ENCODE measurements at places on chromosomes 12 and 14.

DNA sequence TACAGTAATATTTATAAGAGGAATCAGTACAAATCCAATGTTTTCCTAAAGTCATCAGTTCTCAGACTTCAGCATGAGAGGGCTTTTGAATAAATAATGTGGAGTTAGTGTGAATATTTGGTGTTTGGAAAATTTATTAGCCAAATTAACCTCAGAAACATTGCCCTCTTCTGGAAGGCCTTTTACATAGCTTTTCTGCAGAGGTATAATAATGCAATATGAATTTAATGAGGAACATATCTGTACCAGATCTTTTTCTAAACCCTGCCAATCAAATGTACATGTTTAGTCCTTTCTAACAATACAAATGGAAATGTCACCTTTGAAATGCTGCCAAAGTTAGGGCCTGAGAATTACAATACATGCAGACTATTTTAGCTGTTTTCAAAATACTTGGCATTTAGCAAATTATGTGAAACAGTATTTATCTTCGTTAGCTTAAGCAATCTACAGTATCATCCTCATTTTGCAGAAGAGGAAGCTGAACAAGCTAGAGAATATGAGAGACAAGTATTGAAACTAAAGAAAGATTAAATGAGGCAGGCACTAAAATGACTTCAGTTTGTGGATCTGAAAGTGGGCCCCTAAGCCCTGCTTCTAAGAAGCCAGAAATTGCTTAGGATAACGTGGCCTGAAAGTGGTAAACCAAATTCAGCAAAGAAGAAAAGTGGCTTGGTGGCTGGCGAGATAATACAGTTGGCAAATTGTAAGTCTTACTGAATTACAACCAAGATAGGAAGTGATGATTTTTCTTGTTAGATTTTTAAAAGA lies 60.4 kb upstream of the MANSC4 start:
- no peak for DNase-seq

DNA sequence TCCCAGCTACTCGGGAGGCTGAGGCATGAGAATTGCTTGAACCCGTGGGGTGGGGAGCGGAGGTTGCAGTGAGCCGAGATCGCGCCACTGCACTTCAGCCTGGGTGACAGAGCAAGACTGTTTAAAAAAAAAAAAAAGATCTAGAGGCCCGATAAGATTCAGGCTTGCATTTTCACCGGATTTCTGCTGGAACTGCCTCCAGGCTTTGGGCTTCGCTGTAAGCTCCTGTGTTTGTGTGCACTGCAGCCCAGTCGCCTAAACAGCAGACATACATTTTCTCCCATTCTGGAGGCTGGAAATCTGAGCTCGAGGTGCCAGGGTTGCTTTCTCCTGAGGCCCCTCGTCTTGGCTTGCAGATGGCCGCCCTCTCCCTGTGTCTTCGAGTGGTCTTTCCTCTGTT lies 12.2 kb downstream of the BRI3BP start:
- no peak for DNase-seq

GRCh38 chr12:28909291-28909690 lies 239.8 kb upstream of the FAR2 start:
- DNase-seq: no peak

DNA sequence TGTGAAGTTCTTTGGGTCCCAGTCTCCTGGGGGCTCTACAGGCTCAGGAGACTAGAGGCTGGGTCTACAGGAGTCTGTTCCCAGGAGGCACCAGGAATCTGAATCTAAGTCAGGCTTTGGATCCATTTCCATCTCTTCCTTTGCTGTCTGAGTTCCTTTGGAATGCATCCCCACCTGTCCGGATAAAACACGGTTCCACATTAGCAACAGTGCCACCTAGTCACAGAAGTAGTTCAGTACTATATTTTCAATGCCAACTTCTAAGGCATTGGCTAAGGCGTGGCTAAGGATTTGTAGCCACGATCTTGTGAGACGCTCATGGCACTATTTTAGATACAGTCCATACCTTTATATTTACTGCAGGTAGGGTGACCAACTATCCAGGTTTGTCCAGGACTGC lies 15.1 kb downstream of the ZC2HC1C start:
- no peak for DNase-seq

GRCh38 chr12:122096591-122097149 lies 18.1 kb downstream of the MLXIP start:
- DNase-seq: no peak

- DNase-seq: no peak
Observed at GRCh38 chr12:64521833-64522232, 69.9 kb downstream of the TBK1 start.

DNA sequence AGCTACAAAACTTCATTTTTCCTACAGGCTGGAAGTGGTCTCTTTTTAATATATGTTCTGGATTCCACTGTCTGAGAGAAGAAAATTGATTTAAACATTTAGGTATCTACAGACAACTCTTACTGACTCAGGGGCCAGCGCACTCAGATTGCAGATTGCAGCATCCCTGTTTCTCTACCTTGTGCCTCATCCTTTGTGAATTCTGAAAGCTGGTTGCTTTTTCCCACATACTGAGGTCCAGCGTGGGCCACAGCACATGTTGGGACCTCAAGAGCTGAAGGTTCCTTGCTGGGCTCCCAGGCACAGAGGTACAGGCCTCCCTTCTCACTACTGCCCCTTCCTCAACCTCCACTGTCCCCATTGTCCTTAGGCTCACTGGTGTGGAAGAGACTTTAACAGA lies 101.7 kb upstream of the CCDC175 start:
- DNase-seq: no peak

DNA sequence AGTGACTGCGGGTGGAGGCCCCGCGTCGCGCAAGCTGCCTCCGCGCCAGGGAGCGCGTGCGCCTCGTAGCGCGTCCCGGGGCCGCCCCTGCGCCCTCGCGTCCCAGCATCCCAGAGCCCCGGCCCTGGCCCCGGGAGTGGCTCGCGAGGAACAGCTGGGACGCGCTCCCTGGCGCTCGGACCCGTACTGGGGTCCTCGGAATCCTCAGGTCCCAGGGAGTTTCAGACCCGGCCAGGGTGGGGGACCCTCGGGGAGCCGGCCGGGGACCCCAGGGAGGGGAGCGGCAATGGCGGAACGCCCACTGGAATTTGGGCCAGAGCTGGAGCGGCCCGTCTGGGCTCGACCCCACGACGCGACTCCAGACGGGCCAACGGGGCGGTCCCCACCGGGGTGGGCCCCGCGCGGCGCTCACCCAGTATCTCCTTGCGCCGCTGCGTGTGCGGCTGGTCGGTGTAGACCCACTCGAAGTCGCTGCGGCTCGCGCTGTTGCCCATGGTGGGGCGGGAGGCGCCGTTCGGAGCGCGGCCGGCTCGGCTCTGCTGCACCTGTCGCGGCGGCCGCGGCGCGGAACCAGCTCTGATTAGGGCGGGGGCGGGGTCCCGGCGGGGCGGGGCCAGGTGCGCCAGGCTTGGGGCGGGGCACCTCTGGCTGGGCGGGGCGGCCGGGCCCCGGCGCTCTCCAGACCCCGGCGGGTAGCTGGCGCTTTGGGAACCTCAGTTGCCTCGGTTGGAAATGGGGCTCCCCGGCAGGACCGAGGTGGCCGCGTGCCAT lies at the start of gene DEGS2:
Gene DEGS2, minus strand, starts transcription at position 552 of the 771 bp plus-strand sequence. Its CDS starts 58 bp downstream, at position 494.
- no peak for DNase-seq

- DNase-seq: no peak
Observed at GRCh38 chr12:112303004-112303403, 79.2 kb downstream of the HECTD4 start.

DNA sequence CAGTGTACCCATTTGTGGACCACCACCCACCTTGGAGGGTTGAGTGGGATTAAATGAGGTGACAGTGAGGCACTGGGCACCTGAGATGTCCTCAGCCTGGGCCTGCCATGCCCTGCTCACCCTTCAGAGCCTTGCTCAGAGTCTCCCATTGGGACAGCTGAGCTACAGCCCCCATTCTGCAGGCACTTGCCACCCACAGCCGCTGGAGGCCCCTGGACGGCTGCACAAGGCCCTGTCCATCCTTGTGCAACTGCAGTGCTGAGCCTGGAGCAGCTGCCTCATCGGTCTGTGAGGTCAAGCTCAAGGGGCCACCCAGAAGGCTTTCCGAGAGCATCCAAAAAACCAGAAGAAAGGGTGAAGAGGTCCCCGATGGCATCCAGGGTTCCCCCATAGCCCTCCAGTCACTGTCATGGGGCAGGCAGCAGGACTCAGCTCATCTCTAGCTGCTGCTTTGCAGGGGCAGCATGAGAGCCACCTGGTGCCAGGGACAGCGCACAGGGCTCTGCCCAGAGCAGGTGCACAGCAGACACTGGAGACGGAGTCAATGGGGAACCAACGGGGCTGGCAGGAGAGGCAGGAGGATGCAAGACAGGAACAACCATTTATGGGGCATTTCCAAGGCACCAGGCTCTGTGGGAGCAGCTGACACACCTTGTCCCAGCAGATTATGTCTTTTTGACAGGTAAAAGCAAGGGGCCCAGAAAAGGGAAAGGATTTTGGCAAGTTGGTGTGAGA lies 84.6 kb downstream of the ARL6IP4 start:
- no peak for DNase-seq

GRCh38 chr12:57604454-57604991 lies at the start of gene DTX3:
Gene DTX3, plus strand, starts transcription at chr12:57604824. Its CDS starts 1,694 bp downstream, at chr12:57606518.
- DNase-seq: no peak

GRCh38 chr14:72665259-72665658 lies 228.6 kb downstream of the DPF3 start:
- peak; percentile 36 for DNase-seq

DNA sequence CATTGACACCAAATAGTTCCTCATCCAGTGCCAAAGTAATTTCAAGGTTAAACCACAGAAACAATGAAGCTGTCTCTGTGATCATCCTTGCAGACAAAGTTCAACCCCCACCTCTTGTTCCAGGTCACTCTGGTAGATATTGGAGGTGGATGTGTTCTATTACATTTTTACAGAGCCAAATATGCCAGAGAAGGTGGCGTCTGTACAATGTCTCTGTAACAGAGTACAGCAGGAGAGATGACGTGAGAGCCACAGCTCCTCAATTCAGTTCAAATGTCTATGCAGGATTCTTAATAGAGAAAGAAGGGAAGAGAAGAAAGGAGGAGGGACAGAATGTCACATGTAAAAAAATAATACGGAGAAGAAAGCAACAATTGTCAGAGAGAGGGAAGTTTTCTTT lies 268.3 kb upstream of the OR4E1 start:
- DNase-seq: no peak

- no peak for DNase-seq
Observed at GRCh38 chr12:19095331-19095730, 34.2 kb upstream of the PLEKHA5 start.

GRCh38 chr14:55192054-55192621 lies 753 bp upstream of the DLGAP5 start:
- DNase-seq: no peak

Data from HCT116 (cell line).